ENCODE measurements at places on chromosomes 4 and X.
A peak's percentile ranks its signal among the peaks of the same experiment; 100 is the strongest.

- no peaks in the 10 kb centered on the region for H3K36me3 ChIP-seq
- H3K4me1 ChIP-seq: peaks cover 4% of the 10 kb centered on the region
- H3K27ac ChIP-seq: no peak overlapping the region
- DNase-seq: no peak
- no peaks in the 10 kb centered on the region for H3K27me3 ChIP-seq
- H3K4me3 ChIP-seq: no peak overlapping the region
These were observed 47.5 kb upstream of the GALNT7 start for GRCh38 chr4:173121076-173121561.

- no peaks in the 10 kb centered on the region for H3K4me1 ChIP-seq
- H3K27me3 ChIP-seq: peaks cover 2% of the 10 kb centered on the region
- H3K36me3 ChIP-seq: no peaks in the 10 kb centered on the region
- no peak for DNase-seq
These were observed 194.3 kb upstream of the PGRMC2 start for GRCh38 chr4:128481752-128482480.

DNA sequence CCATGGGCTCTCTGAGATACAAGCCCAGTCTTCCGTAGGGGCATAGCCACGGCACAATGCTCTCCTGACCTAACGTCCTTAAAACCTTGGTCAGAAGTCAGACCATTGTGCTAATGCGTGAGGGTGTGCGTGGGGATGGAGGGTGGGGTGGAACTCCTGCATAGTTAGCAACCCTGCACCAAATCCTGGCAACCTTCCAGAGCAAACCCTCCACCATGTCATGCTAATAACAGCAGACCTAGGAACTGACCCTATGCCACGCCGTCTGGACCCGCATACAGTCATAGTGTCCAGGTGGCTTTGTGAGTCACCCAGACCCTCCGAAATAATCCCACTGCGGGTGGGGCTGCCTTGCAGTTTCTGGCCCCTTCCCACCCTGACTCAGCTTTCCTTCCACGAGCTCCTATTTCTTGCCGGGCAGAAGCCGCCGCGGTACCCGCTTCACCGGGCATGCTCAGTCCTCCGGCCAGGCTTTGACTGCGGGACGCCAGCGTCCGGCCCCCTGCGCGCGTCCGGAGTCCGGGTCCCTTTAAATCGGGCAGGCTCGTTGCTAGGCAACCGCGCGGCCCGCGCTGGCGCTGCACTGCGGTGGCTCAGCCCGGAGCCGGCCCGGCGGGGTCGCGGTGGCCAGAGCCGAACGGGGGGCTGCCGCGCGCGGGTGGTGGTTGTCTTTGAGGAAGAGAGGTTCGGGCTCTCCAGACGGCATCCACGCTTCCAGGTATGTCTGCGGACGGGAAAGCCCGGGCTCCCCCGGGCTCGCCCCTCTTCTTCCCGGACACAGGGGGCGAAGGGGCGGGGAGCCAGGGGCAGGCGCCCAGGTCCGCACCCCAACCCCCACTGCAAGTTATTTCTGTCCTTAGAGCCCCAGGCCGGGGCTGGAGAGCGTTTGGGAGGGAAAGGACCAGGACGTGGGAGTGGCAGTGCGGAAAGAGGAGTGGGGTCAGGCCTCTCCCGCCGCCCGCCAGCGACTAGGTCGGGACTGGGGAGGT lies at the start of gene CCDC160:
CCDC160 (plus strand) TSS at position 557 of the 989 bp plus-strand sequence. CDS start 7,619 bp downstream, outside the sequence.
- peaks cover 6% of the 10 kb centered on the region for H3K4me1 ChIP-seq
- peaks cover 17% of the 10 kb centered on the region for H3K27me3 ChIP-seq
- no peak within 1 kb of the TSS for H3K27ac ChIP-seq
- H3K4me3 ChIP-seq: peak within 1 kb of the TSS; percentile 31

DNA sequence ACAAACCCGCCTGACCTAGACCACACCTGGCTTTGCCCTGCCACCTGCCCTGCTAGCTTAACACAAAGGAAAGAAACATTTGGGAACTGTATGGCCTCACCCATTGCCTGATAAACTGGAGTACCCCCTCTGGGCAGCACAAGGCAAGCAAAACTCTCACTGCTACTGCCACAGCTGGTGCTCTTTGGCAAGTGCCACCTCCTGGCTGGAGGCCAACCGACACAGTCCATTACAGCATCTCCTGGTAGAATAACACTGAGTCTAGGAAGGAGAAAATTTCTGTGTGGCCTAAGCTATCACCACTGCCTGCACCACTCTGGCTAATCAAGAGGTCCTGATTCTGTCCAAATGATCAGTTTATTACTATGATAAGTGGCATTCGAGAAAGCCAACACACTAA lies 18.9 kb upstream of the SPANXN3 start:
- DNase-seq: no peak
- H3K4me1 ChIP-seq: no peaks in the 10 kb centered on the region
- no peak overlapping the region for H3K4me3 ChIP-seq
- no peak overlapping the region for H3K27ac ChIP-seq

DNA sequence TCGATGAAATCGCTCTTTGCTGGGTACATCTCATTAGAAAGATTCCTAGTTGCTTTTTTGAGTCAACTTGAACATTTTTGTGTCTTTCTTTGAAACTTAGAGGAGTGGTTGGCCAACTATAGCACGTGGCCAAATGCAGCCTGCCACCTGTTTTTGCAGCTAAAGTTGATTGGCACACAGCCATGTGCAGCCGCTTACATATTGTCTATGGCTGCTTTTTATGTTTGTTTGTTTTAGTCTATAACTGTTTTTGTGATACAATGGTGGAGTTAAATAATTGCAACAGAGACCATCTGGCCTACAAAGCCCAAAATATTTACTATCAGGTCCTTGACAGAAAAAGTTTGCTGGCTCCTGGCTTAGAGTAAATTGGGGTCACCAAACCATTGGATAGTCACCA lies 86.3 kb downstream of the CLCN4 start:
- no peaks in the 10 kb centered on the region for H3K36me3 ChIP-seq
- DNase-seq: no peak
- no peak overlapping the region for H3K4me3 ChIP-seq
- no peaks in the 10 kb centered on the region for H3K27me3 ChIP-seq

DNA sequence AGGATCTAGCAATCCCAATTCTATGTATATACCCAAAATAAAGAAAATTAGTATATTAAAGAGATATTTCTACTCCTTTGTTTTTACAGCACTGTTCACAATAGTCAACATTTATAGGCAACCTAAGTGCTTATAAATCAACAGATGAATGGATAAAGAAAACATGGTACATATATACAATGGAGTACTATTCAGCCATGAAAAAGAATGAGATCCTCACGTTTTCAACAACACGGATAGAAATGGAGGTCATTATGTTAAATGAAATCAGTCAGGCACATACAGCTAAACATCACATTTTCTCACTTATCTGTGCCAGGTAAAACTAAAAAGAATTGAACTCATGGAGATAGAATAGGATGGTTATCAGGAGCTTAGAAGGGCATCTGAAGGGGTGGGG lies 45.6 kb upstream of the PABPC5 start:
- no peak overlapping the region for H3K27ac ChIP-seq
- H3K4me3 ChIP-seq: no peak overlapping the region
- H3K4me1 ChIP-seq: no peaks in the 10 kb centered on the region
- H3K36me3 ChIP-seq: no peaks in the 10 kb centered on the region

DNA sequence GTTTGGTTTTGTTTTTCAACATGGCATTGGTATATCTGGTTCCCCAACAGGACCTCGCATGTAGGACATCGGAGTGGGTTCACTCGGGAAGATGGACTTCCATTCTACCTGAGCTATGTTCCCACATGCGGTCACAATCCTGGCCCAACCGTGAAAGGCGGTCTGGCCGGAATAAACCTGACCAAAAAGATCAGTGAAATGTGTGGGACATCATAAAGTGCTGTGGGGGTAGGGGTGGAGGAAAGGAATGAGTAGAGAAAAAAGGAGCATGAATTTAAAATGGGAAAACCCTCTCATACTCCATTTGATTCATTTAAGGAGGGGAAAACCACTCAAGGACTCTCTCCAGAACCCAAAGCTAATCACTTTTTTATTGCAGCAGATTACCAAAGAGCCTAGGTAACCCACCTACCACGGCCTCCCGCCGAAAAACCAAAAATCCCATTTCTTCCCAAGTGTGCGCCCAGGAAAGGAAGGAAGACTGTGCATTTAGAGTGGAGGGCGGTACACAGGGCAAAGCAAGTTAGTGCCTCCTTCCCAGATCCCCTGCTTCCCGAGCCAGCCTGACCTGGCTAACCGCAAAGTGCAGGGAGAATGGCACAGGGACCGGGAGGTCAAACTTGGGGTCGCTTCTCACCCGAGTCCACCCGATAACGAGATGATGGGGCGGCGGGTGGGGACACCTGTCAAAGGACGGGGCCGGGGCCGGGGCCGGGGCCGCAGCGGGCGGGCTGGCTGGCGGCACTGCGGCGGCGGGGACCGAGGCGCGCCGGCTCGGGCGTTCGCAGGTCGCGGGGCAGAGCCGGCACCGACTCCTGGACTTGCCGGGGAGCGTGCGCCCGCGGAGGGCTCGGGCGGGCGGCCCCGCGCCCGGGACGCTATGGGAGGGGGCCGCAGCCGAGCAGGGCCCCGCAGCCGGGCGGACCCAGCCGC lies 669 bp downstream of the TMEM150C start:
- H3K27me3 ChIP-seq: peaks cover 51% of the 10 kb centered on the region
- H3K36me3 ChIP-seq: no peaks in the 10 kb centered on the region
- H3K4me3 ChIP-seq: peak overlapping the region; percentile 50
- H3K27ac ChIP-seq: no peak overlapping the region
